ENCODE measurements at places on chromosomes 12 and 14.

DNA sequence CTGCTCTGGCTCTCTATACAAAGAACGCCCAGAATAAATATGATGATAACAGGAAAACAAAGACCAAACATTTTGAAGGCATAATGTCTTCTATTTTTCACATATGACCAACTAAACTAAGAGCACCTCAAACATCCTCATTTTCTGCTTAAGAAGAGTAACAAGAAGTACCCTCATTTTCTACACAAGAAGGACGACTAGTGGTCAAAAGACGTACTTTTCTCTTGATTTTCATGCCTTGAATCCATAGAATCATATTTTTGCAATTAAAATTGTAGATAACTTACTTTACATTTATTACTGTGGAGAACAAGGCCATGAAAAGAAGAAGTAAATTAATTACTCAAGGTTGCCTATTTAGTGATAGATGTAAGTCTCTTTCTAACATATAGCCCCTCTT lies 358.6 kb downstream of the DUSP6 start:
- DNase-seq: no peak

GRCh38 chr12:60279221-60279620 lies 683.4 kb downstream of the SLC16A7 start:
- no peak for DNase-seq

GRCh38 chr14:70237710-70238109 lies 49.0 kb upstream of the SLC8A3 start:
- no peak for DNase-seq

- DNase-seq: no peak
Observed at GRCh38 chr12:86634456-86635410, 378.5 kb upstream of the MGAT4C start.

- DNase-seq: no peak
Observed at GRCh38 chr14:84857571-84857970, 672.4 kb upstream of the FLRT2 start.

DNA sequence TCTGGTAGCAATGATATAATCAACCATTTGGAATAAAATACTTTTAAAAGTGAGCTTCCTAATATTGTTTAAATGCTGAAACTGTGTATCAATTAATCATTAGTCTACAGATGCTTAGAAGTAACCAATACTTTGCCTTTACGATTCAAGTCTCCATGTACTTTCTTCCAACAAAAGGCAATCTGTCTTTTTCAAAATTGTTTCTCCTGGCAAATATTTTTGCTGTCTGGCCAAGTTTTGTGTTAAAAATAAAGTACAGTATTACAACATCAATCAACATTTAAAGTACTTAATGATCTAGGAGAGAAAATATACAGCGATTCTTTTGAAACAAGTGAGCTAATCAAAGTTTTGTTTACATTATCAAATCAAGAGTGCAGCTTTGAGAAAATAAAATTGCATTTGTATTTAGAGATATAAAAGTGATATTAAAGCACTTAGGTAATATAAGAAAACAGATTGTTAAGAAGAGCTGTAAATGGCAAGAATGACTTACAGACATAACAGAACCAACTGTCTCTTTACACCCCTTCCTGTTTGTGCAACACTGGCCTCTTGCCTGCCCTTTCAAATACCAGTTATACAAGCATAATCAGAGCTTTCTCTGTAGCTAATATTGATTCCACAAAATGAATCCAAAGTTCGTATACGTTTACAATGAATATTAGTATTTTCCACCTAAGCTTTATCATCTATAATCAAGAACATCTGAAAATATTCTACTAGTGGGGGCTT lies 38.2 kb upstream of the FBLN5 start:
- DNase-seq: no peak

DNA sequence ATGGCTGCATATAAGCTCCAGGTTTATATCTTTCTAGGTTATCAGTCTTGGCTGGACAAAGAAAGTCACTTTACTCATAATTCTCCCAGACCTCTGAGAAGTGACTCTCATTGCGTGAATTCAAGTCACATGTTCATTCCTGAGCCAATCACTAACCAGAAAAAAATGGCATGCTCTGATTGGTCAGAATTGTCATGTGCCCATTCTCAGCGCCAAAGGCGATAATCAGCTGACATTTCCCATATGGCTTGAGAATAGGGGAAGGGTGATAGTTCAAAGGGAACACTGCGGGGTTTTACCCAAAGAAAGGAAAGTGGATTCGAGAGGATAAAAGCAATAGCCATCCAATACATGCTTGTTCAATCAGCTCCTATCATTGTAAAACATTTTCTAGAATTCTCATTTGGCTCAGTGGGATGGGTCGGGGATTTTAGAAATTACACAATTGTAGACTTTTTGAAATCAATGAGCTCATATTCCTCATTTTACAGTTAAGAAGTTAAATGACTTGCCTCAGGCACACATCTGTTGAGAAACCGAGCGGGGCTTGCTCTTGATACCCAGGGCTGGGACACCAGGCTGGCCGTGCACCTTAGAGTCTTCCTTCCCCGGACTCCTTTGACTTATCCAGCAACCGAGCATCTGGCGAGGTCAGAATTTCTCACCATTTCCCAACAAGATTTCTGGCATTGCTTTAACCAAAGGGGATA lies 454.0 kb upstream of the TBX3 start:
- no peak for DNase-seq

DNA sequence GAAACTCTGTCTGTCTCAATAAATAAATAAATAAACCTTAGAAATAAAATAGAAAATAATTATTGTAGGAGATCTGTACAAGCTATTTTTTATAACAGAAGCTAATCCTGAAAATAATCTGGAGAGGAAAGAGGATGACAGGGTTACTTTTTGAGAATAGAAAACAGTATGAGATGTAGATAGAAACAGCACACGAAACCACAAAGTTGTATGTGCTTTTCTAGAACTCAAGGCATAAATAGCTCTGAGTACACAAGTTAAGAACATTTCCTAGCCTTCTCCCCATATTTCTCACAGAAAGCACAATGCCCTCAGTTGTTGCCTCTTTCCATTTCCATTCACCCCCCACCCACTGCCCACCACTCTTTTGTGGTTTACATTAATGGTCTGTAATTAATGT lies 35.7 kb downstream of the SLC38A4 start:
- no peak for DNase-seq

DNA sequence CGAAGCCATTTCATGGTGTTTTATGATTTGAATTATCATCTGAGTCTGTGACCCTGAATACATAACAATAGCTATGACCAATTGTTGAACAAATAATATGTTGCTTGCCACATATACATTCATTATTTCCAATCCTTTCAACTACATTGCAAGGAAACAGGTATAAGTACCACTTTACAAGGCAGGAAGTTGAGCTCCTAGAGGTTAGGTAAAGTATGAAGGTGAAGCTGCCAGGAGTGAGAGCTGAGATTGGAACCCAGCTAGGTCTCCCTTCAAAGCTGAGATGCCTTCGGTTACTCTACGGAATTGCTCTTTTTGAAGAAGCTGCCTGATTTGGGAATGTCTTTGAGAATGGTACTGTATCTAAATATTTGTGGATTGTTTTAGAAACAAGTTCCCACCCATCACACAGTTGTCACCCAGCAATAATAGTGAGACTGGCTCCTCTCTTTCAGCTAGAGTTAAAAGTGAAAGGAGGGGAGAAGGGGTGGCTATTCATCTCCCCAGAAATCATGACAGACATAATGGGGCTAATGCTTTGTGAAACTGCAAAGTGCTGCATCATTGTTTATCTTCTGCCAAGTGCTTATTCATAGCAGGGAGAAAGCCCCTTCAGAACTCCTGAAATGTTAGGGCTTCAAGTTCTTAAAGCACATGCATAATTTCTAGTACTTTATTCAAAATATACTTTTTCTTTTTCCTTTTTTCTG lies 75.9 kb upstream of the AMIGO2 start:
- no peak for DNase-seq

GRCh38 chr14:30799933-30800332 lies 74.4 kb upstream of the COCH start:
- DNase-seq: no peak

DNA sequence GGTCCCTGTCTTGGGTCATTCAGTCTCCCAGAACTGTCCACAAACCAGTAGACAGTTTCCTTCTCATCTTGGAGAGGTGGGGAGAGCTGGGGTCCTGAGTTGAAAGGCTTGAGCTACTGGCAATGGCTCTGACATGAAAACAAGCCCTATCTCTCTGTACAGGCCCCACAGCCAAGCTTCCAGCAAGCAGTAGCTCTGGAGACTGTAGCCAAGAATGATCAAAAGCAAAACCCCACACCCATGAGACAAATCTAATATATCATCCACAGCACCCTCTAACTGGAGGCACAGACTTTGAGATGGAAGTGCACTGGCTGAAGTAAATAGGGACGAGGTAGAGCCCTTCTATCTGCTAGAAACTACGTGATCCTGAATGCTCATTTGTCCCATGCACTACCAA lies 40.9 kb downstream of the RERG start:
- DNase-seq: no peak
